ENCODE measurements at places on chromosomes 1 and 21.
A peak's percentile ranks its signal among the peaks of the same experiment; 100 is the strongest.

DNA sequence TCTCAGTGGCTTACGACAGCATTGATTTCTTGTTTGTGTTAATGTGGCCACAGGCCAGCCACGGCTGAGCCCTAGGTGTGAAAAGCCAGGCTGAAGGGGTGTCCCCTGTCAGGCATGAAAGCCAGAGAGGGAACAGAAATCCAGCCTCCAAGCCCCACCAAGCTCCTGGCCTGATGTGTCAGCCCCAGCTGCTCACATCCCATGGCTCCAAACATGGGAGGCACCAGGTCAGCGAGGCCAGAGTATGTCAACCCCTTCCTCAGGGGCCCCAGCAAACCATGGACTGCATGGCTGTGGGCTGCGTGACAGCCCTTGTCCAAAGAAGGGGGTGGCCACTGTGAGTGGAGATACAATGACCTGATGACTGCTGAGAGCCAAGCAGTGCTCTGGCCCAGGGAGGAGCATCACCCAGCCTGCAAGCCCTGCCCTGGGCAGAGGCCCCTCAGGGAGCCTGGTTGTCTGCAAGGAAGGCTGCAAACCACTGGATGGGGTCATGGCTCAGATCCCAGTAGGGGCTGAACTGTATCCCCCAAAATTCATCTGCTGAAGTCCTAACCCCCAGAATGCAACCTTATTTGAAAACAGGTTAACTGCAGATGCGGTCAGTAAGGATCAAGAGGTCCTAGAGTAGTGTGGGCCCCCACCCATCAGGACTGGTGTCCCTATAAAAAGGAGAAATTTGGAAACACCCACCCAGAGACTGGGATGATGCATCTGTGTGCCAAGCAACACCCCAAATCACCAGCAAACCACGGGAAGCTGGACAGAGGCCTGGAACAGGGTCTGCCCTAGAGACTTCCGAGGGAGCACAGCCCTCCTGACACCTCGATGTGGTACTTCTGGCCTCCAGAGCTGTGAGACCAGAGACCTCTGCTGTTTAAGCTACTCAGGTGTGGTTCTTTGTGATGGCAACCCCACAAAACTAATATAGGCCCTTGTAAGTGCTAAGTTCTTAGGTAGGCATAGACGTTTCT is 3.3 kb upstream of the MX2 start:
- no peak for DNase-seq

DNA sequence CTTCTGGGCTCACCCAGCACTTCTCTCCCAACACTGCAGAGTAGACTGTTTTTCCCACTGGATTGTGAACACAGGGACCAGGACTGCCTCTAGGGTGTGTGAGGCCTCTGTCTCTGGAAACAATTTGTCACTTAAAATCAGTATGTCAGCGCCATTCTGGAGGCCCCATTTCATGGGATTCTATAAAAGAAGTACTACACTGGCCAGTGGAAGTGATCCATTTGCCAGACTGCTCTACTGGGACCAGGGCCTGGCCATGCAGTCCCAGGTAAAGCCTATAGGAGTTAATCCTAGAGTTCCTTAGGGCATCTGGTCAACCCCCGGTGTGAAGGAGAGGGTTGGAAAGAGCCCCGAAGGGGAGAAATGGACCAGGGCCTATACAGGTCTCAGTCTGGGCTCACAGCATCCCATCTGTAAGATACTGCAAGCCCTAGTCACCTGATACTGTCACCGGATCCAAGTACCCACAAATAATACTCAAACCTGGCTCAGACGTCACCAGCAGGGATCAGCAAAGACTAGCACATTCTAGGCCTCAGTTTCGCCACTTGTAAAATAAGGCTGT is 245.0 kb downstream of the FOXD2 start:
- no peak for DNase-seq

- no peak for DNase-seq
These were observed 68.6 kb downstream of the SLC35F3 start for GRCh38 chr1:233972951-233973635.

DNA sequence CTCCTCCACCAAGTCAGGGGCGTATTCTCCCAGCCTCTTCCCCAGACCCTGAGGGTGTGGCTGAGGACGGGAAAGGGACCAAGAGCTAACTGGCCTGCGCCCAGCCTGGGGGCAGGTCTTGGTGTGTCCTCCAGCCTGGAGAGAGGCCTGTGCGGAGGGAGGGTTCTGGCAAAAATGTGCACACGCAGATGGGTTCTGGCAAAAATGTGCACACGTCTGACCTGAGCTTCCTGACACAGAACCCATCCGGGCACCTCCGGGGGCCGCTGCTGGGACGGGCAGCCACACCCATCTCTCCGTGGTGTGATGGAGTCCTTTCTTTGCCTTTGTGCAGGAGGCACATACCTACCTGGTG is 23.1 kb upstream of the PKP1 start:
- peak; percentile 71 for DNase-seq

- no peak for DNase-seq
These were observed at the start of gene GSTM3 for GRCh38 chr1:109740615-109741373. TSS of gene GSTM3 (minus strand) at chr1:109741038. CDS start at chr1:109740287, 751 bp downstream.

DNA sequence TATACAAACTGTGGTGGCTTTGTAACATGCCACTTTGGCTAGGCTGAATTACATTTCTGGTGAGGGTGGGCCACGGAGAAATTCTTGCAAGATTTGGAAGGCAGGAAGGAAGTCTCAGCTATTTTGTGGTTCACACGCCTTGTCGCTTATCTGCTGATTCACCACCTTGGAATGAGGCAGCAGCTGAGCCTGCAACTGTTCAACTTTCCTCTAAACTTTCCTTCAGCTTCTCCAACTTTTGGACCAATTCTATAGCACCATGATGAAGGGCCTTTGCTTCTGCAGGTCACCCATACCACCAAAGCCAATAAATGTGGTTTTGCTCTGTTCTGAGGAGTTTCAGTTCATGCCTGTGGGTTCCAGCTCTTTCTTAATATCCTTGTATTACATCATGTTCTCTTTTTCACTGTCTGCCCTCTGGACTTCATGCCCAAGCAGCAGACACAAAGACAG is 337.6 kb upstream of the SNX7 start:
- DNase-seq: peak; percentile 25

DNA sequence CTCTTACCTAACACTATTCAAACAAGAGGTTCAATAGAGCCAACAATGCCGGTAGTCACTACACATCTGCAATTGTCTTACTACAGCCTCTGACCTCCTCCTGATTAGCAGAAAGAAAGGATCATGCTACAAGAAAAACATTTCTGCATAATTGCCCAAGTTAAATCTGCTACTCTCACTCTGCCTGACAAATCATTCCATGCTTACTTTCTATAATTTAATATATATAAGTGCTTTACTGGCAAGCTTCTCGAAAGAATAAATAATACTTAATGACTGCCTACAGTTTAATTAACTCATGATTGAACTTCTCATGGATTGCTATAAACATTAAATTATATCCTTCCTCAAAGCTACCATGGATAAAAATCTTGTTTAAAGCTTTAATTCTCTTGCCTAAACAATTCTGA is 156.0 kb downstream of the SLC45A1 start:
- no peak for DNase-seq

GRCh38 chr1:179302070-179302469 is 8.5 kb downstream of the SOAT1 start:
- DNase-seq: no peak

DNA sequence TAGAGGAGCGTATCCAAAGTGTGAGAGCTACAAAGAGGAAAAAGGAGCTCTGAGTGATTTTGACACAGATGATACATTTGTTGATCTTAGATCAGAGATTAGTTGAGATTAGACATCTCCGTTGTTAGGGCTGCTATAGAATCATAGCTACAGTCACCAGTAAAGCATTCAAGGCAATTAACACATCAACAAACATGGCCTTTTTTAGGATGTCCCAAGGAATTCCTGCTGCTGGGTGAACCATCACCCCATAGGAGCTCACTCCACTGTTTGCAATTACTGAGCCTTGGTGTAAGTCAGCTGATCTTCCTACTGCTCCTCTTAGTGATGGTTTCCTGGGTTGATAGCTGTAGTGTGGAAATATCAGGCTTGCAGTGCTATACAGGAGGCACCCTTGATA is 6.7 kb upstream of the RSRP1 start:
- DNase-seq: no peak

- no peak for DNase-seq
These were observed 1.4 kb downstream of the RBBP4 start for GRCh38 chr1:32652244-32652962.

DNA sequence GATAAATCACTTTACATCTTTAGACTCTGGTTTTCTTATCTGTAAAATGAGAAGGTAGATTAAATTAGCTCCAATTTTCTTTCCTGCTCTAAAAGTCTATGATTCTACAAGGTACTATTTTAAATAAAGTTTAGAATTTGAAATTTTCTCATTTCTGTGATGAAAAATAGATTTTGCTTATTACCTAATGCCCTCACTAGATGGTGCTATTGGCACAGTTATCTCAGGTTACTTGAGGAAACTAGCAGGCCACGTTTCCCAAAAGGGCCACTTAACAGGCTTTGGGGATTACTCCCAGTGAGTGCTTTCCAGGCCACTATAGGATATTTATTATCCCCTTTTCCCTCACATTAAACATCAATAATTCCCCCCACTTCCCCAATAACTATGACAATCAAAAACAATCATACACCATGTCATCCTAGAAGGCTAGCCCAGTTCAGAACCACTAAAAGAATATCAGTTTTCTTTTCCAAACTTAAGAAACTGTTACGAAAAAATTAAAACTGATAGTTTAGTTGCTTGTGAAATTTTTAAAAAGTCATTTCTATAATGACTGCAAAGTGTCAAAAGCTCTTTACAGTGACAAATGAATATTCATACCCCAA is 30.6 kb downstream of the OMA1 start:
- DNase-seq: peak; percentile 32

DNA sequence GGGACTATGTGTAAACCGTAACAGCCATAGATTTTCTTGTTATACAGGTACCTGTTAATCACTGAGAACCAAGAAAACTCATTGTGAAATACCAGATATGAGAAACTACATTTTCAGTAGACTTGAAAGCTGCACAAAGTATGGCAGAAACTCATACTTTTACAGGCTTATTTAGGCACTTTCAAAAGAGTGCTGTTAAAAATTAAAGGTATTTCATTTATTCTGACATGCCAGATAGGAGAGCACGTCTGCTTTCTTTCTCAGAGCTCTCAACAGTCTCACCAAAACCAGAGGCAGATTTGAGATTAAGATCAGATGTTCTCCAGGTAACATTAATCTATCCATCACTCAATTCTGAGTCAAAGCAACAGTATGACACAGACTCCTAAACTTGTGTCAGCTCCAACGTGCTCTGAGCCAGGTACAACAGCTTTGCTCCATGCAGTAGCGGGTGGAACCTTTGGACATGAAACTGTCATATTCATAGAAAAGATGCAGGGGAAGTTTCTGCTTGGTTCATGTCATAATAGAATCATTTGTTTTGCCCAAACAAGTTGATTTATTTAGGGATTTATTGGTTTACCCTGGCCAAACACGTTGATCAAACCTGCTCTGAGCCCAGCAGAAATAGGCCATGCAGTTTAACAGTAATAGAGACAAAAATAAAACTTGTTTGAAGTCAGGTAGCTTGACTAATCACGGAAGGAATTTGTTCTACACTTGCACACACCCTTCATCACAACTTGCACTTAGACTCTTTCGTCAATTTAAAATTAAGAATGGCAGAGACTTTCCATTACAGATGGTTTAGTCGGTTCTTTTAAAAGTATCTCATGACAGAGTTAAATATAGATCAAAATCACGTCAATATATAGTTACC is 20.8 kb upstream of the TSNAX start:
- no peak for DNase-seq

GRCh38 chr1:183385340-183386144 is 32.6 kb downstream of the NMNAT2 start:
- DNase-seq: no peak

DNA sequence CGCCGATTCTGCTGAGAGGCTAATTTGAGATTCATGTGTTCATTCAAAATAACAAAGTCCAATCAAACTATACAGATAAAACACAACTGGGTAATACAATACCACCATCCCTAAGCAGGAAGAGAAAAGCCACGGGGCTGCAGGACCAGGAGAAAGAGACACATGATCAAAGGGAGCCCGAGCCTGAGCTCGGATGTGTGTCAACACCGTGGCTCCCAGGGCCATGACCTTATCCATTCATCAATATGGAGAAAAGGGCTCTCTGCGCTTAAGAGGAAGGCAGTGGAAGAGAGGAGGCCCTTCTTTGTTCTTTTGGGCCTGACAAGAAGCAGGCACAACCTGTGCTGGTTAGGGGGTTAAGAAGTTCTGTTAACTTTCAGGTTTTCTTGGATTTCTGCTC is 56.7 kb downstream of the HUNK start:
- no peak for DNase-seq

DNA sequence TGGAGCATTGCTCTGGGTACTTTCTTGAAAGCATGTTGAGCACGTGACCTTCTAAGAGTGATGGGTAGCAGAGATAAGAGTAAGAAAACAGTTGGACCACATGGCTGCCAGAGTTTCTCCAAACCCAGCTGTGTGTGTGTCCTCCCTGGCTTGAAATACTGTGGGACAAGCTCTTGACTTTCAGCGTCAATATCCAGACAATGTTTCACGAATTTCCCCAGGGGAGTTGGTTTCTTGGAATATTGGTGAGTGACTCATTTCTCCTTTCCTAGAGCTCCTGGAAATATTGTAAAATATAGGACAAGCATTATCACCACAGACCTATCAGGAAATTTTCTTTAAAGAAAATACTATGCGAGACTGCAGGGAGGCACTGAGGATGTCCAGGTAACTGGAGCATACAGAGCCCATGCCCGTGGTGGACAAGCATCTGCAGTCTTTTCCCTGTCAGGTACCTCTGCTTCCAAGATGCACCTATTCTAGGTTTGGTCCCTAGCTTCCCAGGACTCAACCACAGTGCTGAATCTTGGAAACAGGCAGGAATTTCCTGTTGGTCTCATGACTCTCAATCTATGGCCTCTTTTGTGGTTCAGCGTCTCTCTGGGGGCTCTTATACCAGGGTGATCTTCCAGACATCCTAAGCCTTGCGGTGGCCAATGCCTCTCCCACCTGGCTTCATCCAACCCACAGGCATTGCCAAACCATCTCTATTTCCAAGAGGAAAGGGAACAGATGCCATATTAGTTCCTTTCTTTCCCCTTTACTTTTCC is 67.4 kb downstream of the KCNJ6 start:
- no peak for DNase-seq

GRCh38 chr1:177181280-177181630 is 10.5 kb downstream of the BRINP2 start:
- no peak for DNase-seq

DNA sequence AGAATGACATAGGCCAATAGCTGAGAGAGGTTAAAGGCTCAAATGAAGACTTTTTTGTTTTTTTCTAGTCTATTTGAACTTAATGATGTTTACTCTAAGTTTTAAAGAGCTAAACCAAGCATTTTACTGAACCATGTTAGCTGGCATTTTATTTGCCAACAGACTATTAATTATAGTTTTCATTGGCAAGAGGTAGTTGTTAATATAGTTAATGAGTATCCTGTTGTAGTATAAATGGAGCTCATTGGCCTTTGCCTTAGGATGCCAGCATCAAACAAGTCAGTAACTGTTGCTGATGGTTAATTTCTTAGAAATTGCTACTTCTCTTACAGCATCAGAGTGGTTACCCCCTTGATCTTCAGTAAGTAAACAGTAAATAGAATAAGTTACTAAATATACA is 339.0 kb upstream of the B3GALT2 start:
- no peak for DNase-seq

GRCh38 chr1:246786606-246787238 is 62.5 kb downstream of the SCCPDH start:
- no peak for DNase-seq

All from femur (tissue), 1 donor.